ENCODE measurements at places on chromosomes 7 and 10.

DNA sequence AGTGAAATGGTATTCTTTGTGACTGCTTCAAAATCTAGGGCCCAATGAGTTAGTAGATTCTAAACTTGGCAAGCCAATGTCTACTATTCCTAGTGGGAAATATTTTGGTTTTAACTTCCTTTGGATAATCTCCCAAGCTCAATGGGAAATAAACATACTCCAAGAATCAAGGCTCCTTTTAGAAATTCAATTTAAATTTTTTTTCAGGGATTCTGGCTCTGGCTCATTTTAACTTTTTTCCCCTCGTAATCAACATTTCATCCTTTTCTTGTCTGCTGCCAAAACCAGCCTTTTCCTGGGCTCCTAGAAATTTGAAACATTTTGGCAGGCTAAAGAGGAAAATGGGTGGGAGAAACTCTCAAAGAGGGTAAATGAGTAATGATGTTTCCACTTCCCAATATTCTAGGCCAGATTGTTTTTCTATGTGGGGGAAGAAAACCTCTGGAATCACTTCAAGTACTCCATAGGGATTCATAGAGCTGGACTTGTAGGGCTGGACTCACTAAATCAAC, 85.6 kb upstream of the AGR3 start:
- peak; percentile 23 for DNase-seq

DNA sequence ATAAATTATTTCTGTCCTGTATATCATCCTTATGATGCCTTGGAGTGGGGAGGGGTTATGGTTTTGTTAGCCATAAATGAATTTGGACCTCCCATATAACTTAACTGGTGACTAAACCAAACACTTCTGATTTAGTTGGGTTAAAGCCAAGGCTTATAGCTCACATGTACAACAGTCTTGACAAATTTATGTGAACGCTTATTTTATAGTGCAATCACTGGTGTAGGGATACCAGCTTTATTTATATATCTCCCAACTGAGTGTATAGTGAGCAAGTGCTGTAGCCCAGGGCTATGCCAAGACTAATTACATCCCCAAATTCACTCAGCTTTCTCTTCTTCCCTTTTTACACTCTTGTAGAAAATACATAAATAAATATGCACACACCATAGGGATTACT, 956.2 kb downstream of the SORCS3 start:
- DNase-seq = no peak

- DNase-seq = no peak
Measured at GRCh38 chr10:5591336-5591824, 66.6 kb downstream of the CALML3 start.

DNA sequence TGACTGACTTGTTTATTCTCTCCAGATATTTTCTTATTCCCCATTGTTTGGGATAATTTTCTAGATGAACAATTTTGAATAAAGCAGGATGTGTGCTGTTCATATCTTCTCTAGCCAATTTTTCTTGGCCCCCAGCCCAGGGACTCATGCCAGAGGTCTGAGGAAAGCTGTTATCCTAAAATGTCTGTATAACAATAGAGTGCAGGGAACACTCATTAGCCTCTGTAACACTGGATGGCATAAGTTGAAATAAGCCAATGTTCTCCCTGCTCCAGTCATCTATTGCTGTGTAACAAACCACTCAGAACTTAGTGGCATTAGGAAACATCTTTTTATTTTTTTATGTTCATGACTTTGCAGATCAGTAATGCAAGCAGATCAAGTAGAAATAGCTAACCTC, 121.7 kb upstream of the TRIM24 start:
- DNase-seq = no peak

DNA sequence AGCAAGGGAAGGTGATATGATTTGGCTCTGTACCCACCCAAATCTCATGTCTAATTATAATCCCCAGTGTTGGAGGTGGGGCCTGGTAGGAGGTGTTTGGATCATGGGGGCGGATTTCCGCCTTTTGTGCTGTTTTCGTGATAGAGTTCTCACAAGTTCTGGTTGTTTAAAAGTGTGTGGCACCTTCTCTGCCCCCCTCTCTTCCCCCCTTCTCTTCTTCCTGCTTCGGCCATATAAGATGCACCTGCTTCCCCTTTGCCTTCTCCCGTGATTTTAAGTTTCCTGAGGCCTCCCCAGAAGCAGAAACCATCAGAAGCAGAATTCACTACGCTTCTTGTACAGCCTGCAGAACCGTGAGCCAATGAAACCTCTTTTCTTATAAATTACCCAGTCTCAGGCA, 21.1 kb downstream of the BTRC start:
- DNase-seq = no peak

DNA sequence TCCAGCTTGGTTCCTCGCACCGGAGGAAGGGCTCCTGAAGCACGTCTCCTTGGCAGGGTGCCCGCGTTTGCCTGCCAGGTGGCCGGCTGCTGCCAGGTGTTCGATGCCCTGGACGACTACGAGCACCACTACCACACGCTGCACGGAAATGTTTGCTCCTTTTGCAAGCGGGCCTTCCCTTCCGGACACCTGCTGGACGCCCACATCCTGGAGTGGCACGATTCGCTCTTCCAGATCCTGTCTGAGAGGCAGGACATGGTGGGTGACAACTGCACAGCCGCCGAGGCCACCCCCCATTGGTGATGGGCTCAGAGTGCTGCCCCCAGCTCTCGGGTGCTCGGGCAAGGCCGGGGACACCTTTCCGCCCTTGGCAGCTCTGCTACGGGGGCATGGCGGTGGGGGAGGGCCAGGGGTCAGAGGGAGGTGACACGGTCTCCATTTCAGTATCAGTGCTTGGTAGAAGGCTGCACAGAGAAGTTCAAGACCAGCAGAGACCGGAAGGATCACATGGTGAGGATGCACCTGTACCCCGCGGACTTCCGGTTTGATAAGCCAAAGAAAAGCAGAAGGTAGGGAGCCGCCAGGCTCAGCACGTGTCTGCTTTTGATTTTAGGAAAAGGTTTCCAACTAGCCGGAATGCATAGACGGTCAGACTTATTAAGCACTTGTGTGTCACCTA, 1.1 kb downstream of the ZNF511 start:
- no peak for DNase-seq

GRCh38 chr10:63677001-63677400, 155.8 kb downstream of the REEP3 start:
- DNase-seq = no peak

- DNase-seq = no peak
Measured at GRCh38 chr10:25061711-25062449, 45.5 kb downstream of the THNSL1 start.

DNA sequence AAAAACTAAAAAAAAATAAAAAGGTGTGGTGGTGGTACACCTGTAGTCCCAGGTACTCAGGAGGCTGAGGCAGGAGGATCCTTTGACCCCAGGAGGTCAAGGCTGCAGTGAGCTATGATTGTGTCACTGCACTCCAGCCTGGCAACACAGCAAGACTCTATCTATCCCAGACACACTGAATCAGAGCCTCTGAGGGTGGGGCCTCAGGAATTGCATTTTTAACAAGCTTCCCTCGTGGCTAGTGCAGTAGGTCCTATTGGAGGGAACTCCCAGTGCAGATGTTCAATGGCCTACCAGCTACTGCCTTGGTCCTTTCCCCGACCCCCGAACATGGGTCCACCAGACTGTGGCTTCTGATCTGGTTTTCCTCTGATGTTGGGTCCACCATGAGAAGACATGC, 14.9 kb downstream of the STRA8 start:
- no peak for DNase-seq

DNA sequence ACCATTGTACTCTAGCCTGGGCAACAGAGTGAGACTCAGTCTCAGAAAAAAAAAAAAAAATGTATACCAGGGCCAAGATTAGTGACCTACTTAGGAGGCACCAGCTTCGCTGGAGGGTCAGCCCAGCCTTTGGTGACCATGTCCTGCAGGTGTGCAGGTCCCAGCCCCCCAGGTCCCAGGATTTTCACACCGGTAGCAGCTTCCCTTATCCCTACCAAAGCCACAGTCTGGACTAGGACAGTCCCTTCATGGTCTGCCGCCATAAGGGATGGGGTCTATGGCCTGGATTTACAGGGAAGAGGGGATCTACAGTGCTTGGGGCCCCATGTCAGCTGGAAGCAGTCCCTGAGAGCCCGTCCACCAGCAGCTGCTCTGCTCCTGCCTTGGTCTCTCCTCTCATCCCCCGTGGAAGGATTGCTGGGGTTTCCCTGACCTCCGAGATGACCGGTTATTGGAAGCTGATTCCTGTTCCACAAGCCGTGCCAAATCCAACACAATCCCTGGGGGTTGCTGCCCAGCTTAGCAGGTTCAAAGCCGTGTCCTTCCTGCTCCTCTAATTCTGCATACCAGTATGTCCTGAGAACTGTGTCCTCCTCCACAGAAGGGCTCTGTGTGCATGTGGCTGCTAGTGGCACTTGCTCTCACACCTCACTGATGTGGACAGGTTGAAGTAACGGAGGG, 11.0 kb upstream of the NDUFB2 start:
- no peak for DNase-seq

DNA sequence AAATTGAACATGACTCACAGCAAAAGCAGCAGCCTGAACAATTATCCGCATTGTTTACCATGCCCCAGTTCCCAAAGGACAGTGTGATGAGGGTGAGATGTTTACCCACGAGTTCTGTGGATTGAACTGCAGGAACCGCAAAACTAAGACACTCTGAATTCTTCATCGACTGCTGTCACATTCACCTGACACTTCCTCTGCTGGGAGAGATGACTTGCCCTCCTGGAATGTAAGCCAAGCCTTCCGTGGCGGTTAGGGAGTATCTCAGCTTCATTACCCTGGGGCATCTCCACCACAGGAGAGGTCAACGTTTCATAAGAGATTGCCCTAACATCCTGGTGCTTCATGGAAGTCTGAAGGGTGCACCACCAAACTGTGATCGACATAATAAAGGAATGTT, 374.6 kb upstream of the ADARB2 start:
- no peak for DNase-seq

DNA sequence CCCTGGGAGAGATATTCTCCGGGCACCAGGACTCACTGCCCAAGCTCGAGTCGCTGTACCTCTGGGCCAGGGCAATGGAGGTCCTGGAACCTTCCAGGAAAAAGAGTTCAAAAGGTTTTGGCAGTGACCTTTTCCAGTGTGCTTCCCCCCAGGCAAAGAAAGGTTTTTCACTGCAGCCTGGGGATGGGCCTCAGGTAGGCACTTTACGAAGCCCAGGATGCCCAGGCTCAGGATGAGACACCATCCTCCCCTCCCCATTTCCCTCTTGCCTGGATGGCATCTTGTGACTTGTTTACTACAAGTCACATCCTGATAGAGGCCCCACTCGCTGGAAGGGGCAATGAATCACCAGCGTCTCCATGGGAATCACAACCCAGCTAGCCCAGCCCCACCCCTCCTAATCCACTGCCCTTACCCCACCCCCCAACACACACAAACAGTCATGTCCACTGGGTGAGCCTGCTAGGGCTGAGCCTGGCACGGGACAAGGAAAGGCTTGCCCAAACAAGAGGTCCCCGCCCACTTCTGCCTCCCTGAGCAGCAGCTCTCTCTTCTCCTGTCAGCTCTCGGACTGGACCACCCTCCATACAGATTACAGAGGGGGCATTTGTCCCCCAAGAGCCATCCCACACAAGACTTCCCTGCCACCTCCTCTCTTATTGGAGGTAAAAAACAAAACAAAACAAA, 93.8 kb upstream of the SMNDC1 start:
- DNase-seq = peak; percentile 98

DNA sequence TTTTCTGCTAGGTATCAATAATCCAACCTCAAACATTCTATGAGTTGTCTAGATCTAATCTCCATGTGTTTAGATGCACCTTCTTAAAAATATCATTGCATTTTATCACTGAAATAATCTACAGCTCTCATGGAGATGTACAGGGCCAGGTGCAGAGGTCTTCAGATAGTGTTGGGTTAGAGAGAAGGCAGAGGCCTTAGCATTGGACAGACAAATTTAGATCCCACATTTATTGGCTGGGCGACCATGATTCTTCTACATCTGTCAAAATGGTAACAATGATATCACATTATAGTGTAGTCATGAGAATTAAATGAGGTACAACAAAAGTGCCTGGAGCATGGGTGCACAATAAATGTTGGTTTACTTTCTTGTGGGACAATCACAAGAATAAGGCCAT, 3.1 kb downstream of the ARHGAP22 start:
- no peak for DNase-seq

DNA sequence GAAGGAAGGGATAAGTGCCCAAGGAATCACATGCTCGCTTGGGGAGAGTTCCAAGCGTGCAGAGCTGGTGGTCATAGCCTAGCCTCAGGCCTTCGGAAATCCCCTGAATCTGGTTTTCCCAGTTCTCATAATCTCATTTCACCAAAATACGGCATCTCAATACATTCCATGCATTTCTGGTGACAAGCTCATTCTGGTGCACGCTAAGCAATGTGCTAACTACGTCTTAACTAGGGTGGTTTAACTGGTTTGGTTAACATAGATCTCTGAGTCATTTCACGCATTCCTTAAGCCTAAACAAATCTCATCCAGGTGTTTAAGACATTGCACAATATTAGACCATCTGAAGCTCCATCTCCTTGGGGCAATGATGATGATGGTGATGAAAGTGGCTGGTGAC, 72.9 kb upstream of the STEAP1B start:
- peak; percentile 86 for DNase-seq

GRCh38 chr10:46234026-46234425, 52.8 kb upstream of the ANTXRL start:
- DNase-seq = no peak

GRCh38 chr10:130202984-130203621, 66.9 kb downstream of the GLRX3 start:
- no peak for DNase-seq

- DNase-seq = no peak
Measured at GRCh38 chr10:117552156-117552631, 9.6 kb downstream of the EMX2 start.

DNA sequence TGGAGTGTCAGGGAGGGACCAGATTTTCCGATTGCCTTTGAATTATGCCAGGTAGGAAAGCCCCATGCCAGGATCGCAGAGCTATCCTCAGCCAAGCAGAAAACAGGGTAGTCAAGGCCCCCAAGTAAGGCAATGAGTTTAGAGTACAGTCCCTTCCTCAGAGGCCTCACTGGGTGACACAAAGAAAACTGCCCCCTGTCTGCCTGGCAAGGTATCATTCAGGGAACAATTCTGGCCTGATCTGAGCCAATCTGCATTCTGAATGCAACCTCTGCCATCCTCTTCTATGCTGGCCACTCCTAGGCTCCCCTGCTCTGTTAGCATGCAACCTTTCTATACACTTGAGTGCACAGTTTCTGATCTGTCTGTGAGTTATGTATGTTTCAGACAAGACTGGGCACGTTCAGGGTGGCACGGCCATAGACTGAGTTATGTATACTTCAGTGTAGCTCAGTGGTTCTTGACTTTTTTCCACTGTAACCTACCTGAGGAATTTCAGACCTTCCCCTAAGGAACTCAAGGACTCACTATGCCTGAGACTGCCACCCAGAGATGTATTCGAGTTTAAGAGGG, 336.8 kb downstream of the PLXNA4 start:
- no peak for DNase-seq

GRCh38 chr10:6400331-6400730, 179.7 kb downstream of the PRKCQ start:
- no peak for DNase-seq
